A549 treated with DMSO at 1 μM for 4 hours (cell line): ENCODE measurements at places on chromosomes 16 and 17. TPM values are rescaled to one million over a fixed set of nuclear protein-coding genes. Genes with fewer than 3 reads are reported as not detected.

The DNAH9 gene
- 0.07 TPM in 1 of 5 replicates, not detected in the others for total RNA-seq

The FADS6 gene
- 0.10 TPM in 1 of 5 replicates, not detected in the others for total RNA-seq

The CA7 gene
- 0.05 to 0.08 TPM in 2 of 5 replicates, not detected in the others for total RNA-seq

The ADPRM gene
- total RNA-seq, result 7.0 to 10.3 TPM (median 8.5 TPM) in 5 replicates

The GAST gene
- 0.23 to 0.57 TPM (median 0.26 TPM) in 3 of 5 replicates, not detected in the others for total RNA-seq
